Activated T-cell treated with anti-CD3 and anti-CD28 coated beads, Interleukin-2, amount 50 U/mL, for 72 hours (primary cell): ENCODE measurements at places on chromosomes 12 and 14.

DNA sequence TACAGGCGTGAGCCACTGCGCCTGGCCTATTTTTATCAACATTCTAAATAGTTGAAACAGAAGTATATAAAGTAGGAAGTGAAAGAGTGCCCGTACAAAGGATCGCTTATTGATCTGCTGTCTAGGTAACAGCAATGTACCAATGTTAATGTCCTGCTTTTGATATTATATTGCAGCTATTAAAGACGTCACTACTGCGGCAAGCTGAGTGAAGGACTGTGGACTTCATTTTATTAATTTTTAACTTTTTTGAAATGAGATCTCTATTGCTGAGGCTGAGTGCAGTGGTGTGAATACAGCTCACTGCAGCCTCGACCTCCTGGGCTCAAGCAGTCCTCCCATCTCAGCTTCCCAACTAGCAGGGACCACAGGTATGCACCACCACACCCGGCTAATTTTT lies 10.8 kb downstream of the PTGR2 start:
- DNase-seq = no peak

DNA sequence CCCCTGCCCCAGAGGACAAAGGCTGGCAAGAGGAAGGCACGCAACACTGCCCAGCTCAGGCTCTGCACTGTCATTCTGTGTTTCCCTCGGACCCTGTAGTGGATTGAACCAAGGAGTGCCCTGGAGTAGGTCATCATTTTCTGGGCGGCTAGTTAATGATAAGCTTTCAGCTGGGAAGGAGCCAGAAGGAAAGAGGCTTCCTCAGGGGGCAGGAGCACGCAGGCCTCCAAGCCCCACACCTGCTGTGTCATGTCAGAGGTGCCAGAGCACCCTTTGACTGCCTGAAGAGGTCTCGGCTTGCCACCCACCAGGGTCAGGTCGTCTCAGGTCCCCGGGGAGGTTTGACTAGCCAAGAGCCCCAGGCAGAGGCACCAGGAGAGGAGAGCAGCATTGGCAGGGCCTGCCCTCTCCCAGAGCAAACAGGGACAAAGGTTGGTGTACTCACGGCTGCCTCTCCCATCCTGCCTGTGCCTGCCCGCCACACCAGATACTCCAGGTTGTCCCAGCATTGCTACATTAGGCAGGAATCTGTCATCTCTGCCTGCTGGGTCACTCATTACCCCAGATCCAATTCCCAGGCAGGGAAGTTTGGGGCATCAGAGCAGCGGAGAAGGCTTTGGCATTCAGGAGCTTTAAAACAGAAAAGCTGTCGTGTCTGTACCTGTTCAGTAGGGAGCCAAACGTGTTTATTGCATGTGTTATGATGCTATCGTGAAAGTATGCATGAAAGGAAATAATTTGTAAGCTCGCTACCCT lies 33.5 kb upstream of the ATP2A2 start:
- DNase-seq = no peak

DNA sequence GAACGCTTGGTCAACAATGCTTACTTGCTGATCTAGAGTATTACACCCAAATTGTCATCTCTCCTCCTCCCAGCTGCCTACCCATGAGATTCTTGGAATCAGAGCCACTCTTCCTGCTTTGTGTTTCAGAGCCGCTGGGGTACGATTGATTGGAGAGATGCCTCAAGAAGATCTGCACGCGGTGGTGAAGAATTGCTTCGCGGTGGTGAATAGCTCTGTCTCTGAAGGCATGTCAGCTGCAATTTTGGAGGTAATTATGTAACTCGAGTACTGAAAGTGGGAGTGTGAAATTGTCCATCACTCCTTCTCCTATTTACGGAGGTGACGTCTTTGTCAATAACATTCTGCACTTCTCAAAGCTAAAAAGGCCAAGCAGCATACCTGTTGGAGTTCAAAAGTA lies 93.9 kb downstream of the GLT1D1 start:
- DNase-seq = no peak

GRCh38 chr12:69343885-69344612 lies 4.1 kb upstream of the LYZ start:
- DNase-seq = no peak

DNA sequence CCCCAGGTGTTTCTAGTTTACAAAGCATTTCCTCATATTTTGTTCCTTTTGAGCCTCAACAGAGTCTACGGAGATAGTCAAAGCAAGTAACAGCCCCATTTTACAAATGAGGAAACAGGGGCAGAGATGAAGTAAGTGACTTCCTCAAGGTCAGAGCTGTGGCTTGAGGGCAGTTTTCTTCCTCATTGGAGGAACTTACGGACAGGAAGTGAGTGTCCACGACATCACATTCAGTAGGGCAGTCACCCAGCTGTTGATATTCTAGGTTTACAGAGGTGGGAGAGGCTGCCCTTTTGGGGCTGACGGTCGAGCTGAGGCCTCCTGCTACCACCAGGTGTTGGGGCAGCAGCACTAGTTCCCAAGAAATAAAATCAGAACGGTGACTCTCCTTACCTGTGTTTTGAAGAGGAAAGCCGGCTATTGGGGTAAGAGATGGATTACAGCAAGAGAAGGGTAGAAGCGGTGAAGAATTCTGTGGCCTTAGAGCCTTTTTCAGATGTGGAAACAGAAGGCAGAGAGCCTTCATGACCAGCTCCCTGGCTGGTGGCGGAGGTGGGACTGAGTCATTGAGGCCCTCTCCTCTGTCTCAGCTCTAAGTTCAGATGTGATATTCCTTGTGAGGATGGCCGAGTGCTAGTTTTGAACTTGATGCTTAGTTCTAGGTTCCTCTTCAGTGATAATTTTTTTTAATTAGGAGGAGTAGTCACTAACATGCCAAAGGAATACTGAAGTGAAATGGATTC lies 41.7 kb downstream of the SUSD6 start:
- DNase-seq = no peak

DNA sequence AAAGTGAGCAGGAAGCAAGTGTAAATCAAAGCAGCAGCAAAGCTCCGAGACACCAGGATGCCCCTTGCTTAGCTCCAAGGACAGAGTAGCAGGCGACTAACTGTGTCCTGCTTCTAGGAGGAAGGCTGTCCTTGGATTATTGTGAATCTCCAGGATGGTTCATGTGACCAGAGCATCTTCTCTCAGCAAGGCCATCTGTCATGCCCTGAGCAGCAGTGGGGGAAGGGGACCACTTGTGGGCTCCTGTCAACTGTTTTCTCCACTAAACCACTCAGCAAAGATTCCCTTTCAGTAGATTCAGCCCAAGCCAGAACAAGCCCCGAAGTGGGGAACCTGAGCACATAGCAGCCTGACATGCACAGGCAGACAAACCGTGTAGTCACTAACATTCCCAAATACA lies 19.4 kb downstream of the MAP3K9 start:
- DNase-seq = no peak
